Fibroblast of skin of left quadriceps (primary cell): ENCODE measurements at places on chromosomes 5 and 9.

- peak; percentile 82 for DNase-seq
Observed at GRCh38 chr5:83471405-83472212, at the start of gene VCAN. VCAN (plus strand) TSS chr5:83471744; CDS start chr5:83483519, 11,775 bp downstream.

DNA sequence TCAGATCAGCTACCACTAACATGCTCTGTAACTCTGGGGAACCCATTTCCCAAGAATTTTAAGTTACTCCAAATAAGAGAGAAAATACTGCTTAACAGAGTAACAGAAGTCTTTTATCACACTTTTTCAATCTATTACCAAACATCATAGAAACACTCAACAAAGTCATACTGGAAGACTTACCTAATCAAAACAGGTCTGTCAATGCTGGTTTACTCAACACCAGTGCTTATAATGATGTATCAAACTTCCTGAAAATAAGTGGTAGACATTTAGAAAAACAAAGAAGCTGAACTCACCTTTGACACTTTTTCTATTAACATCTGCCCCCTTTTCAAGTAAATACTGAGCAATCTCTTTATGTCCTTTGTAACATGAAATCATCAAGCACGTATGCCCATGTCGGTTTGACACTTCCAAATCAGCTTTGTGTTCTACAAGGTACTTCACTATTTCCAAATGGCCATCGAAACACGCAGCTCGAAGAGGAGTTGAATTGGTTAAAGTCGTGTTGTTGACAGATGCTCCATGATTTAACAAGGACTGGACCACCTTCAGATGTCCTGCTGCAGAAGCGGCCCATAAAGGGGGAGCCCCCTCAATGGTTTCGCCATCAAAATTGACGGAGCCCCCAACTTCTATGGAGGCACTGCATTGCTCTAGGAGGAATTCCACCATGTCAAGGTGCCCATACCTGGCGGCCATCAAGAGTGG, 1.8 kb downstream of the FEM1C start:
- no peak for DNase-seq

DNA sequence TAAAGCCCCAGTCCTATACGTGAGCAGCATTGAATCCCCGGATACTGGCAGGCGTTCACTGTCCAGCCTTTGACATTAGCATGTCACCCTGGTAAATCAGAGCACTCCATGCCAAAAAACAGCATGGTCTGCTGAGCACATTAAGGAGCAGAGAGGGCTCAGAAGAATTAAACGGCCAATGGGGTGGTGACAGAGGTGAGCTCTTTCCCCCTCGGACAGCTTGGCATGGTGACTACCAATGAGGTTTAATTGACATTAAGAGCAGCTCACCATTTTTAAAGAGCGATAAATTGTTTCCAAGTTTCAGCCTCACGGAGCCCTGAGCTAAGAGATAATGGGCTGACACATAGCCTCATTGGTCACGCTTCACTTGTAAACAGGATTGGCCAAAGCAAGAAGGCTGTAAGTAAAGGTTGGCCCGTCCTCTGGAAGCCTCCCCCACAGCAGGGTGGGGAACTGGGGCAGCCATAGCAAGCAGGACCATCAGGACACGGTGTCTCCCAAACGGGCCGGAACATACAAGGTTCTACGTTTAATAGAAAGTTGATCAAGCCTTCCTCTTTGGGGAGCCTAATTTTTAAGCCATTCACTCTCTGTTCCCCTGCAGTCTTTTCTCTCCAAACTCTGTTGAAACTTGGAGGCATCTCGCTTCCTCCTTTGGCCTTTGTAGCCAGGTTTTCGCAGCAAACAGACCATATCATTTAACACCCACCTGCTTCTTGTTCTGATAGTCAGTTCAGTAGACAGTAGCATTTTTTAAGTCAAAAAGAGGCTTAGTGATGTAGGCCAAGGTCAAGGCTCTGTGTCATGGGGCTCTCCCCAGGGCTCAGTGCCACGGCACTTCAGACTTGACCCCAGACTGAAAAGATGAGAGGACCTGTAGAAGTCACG, 25.9 kb downstream of the QRFP start:
- no peak for DNase-seq

DNA sequence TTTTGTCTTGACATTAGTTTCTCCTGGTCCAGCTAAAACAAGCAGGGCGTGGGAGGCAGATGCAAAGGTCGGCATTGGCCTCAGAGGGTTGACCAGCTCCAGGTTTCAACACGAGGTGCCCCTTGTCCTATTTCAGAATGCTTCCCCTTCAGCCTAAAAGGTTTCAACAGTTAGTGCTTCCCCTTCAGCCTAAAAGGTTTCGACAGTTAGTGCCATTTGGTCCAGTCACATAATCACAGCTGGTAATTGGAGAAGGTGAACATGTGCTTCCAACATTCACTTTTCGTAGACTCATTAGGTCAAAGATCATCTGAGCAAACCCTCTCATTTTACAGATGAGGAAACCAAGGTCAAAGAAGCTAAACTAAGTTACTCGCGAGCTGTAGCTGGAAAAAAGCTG, 270.3 kb upstream of the MAP3K1 start:
- no peak for DNase-seq

- DNase-seq = peak; percentile 44
Observed at GRCh38 chr5:33470544-33470943, 29.8 kb downstream of the TARS1 start.

- DNase-seq = no peak
Observed at GRCh38 chr9:34716711-34717110, 6.8 kb upstream of the CCL21 start.

DNA sequence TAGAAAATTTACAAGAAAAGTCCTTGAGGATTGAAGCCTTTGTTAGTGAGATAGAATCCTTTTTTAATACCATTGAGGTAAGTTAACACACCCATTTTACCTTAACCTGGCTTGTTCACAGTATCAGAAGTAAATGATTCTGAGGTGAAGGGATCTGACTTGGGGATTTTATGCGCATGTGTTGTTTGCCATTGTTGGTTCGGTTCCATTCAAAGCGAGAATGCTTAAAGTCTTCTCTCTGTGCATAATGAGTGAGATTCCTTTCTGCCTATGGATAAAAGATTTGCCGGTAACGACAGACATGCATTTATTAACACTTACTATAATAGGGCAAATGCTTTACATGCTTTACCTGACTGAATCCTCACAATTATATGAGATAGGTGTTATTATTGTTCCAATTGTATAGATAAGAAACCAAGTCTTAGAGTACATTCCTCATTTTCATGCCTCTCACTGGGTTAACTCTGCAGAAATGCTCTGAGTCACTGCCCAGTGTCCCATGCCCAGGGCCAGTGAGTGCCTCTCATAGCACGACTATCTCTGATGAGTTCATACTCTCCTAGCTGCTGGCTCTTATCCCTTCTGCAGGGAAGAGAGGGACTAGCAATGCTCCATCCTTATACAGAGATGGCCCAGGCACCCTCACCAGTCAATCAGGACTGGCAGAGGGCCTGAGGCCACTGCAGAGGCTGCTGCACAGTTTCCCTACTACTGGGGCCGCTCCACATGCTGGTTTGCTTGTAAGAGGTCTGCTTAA, 54.4 kb downstream of the CMYA5 start:
- no peak for DNase-seq
